ENCODE measurements at places on chromosomes 13 and 19.

- no peak for DNase-seq
Observed at GRCh38 chr13:33518452-33518851, 232.9 kb upstream of the STARD13 start.

DNA sequence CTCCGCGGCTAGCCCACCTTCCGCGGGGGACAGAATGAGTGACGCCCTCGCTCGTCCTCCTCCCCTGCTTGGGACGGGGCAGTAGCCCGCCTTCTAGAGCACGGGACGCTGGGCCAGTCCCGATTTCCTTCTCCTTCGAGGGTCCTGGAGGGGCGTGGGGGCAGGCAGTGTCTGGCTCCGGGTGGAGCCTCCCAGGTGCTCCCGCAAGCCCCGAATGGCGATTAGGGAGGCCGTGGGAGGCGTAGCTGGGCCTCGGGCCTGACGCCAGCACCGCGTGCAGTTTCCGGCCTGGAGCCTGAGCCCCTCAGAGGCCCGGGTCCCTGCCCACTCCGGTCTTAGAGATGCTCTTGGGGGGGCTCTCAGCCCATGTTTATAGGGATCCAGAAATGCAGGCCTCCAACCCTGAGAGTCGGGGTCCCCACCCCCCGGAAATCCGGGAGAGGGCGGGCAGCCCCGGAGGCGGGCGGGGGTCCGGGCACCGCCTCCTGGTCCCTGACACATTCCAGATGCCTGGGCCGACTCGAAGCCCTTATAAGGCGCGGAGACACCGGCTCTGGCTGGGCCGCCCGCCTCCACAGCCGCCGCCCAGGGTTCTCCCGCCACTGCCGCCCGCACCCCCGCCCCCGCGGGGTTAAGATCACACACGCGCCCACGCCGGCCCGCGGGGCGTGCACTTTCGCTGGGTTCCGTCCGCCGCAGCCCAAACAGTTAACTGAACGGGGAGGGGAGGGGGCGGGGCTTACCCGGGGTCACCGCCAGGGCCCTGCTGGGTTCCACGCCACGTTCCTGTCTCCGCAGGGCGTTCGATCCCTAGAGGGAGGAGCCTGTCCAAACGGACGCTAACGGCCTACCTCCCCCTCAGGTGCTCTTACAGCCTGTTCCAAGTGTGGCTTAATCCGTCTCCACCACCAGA lies 1.5 kb downstream of the MYADM start:
- peak; percentile 70 for DNase-seq

DNA sequence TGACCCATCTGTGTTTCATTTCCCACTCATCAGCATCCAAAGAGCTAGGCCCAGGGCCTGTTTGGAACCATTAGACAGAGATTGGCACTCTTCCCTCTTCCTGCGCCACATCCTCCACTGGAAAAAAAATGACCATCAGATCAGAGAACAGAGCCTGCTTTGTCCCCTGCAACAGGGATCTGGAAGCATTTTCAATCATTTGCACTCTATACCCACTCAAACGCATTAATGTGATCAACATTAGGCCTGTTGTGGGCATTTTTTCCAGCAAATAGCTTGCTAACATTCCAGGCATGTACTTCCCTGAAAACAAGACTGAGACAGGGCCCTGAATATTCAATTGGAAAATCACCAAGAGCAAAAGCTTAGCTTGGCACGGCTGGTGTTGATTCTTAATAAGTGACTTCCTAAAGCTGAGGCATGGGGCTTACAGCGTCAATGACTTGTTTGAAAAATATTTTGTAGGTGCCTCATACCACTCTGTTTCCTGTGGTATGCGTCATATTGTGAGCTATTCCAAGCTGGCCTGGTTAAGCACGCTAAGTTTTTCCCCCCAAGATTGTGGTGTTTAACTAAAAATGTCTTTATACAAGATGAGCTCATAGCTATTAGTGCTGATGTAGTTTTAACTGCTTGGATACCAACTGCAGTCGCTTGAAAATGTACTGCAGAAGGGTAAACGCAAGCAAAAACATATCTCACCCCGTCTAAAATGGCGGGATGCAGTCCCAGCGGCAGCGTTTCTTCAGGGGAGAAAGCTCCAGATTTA lies 404.4 kb downstream of the SPRY2 start:
- DNase-seq: peak; percentile 41

DNA sequence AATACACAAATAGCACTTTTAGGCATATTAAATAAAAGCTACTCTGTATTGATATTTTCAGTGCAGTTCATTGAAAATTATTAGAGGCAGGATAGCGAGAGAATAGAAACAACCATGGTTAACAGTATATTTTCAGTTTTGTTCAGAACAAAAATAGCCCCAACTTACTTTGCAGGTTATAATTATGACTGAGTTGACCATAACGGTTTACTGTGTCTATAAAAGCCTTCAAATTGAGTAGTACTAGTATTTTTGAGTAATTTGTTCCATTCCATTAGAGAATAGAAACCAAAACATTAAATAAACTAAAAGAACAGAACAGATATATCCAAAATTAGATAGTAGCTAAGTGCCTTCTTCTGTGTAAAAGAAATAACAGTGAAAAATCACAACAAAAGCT lies 1108.4 kb upstream of the PCDH20 start:
- no peak for DNase-seq

- DNase-seq: no peak
Observed at GRCh38 chr13:42333613-42334328, 61.8 kb downstream of the AKAP11 start.

DNA sequence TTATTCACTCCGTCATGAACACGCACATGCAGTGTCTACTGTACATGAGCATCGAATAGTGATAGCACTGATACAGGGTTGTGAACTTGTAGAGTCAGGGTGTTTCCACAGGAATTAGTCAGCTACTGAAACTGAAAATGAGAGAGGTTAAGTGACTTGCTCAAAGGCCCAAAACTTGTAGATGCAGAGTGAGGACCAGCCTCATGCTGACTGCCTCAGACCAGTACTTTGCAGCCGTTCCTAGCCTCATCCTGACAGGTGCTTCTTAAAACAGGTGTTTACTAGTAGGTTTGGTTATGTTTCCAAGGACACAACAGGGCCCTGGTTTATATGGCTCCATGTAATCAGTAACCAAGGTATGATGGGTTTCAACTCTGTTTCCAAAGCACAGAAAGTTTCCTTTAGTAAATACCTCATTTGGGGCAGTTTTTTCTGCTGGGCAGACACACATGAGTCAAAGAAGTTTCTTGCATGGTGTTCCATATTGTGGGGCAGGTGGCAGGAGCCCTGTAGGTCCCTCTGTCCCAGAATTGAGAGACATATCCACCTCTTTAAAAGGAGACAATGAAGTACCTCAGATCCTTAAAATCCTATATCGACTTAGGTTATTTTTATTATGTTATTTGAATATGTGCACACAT lies 16.0 kb downstream of the FGF9 start:
- DNase-seq: no peak

DNA sequence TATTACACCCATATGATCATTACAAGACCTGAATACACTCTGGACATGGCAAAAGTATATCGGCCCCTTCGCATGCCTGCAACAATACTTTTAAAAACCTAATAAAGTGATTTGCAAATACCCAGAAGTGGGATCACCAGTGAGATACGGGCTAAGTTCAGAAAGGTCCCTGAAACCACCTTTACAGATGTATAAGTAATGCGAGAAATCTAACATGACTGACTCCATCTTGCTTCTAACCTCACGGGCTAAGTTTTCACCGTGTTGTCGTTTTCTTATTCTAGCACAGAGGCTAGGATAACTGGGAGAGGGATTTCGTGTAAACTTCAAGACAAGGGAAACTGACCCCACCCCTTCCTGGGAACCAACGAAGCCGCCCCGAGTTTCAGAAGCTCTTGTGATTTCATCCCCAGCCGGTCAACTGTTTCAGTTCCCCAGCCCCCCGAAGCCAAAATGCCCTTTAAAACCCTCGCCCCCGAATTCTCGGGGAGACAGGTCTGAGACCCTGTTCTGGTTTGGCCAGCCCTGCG lies 703 bp downstream of the NEK3 start:
- DNase-seq: peak; percentile 10

DNA sequence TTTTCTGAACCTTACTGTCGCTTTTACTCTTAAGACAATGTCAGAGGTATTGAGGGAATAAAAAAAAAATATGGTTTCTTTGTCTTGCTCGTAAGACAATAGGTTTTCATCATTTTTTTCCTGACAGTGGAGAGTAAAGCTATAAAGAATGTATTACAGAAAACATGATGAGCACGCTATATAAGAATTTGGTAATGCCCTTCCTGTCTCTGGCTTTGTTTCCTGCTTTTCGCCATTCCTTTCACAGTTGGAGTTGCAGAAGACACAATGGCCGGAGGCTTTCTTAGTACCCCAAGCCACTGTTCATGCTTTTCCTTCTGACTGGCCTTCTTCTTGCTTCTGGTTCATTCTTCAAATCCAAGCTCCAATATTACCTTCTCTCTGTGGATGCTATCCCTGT lies 101.0 kb upstream of the DACH1 start:
- no peak for DNase-seq

DNA sequence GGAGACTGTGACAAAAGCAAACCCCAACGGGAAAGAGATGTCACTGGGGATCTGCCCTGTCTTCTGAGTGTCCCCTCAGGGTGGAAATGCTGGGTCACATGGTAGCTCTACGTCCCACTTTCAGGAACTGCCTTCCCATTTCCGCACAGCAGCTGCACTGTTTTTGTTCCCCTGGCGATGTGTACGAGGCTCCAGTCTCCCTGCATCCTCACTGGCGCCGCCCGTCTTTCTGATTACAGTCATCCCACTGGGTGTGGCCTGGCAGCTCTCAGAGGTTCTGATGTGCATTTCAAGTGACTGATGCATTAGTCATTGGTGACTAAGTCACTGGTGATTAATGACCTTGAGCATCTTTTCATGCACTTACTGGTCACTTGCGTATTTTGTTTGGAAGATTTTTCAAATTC lies 21.2 kb downstream of the PCID2 start:
- DNase-seq: peak; percentile 17

DNA sequence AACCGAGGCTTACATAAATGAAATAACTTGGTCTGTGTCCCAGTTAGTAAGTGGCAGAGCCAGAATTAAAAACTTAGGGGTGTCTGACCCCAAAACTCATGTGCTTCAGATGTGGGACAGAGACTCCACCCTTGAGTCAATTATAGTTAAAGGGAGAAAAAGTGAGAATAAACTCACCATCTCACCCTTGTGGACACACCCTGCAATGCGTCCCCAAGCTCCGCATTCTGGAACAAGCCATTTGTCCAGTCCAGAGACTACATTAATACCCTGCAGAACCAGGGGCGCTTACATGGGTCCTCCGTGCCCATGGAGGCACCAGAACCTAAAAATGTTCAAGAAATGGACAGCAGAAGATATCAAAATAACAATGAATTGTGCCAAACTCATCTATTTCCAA lies 207.0 kb upstream of the ZNF507 start:
- no peak for DNase-seq
